ENCODE measurements at places on chromosomes 16 and 17.

GRCh38 chr16:21613361-21613760 lies 14.0 kb downstream of the METTL9 start:
- DNase-seq = no peak

GRCh38 chr17:52134641-52135040 lies 23.9 kb downstream of the CA10 start:
- no peak for DNase-seq

GRCh38 chr17:33234930-33235685 lies 58.0 kb downstream of the ASIC2 start:
- DNase-seq = no peak

GRCh38 chr17:36627101-36627500 lies 25.7 kb downstream of the MRM1 start:
- no peak for DNase-seq

GRCh38 chr16:71645450-71645849 lies 19.5 kb downstream of the MARVELD3 start:
- no peak for DNase-seq

- no peak for DNase-seq
Measured at GRCh38 chr16:87131996-87132345, 185.2 kb downstream of the C16orf95 start.

Measured in stimulated activated CD4-positive, alpha-beta T cell treated with anti-CD3 and anti-CD28 coated beads, Interleukin-2, amount 100 ng/mL, for 4 hours (primary cell).